Activated CD4-positive, alpha-beta T cell treated with anti-CD3 and anti-CD28 coated beads, Interleukin-2, Interleukin-6, amounts not matched to agents 100 ng/mL and 50 ng/mL, durations not matched to agents 16 hours and 8 hours (primary cell): ENCODE measurements at places on chromosomes 11 and 22.

DNA sequence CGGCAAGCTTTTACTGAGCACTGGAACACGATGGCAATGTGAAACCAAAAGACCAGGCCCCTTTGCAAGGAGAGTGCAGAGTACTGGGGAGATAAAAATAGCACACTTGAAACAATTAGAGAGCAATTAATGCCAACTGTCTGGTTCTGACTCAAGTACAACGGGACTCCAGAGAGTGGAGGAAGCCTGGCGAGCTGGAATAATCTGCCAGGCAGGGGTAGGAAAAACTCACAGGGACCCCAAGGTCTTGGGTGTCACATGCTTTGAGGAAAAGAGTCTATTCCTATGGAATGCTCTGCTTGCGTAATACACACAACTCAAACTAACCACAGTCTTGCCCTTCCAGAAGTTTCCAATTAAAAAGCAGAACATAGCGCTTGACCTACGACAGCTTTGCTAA, 113.0 kb upstream of the CLMP start:
- DNase-seq = no peak

DNA sequence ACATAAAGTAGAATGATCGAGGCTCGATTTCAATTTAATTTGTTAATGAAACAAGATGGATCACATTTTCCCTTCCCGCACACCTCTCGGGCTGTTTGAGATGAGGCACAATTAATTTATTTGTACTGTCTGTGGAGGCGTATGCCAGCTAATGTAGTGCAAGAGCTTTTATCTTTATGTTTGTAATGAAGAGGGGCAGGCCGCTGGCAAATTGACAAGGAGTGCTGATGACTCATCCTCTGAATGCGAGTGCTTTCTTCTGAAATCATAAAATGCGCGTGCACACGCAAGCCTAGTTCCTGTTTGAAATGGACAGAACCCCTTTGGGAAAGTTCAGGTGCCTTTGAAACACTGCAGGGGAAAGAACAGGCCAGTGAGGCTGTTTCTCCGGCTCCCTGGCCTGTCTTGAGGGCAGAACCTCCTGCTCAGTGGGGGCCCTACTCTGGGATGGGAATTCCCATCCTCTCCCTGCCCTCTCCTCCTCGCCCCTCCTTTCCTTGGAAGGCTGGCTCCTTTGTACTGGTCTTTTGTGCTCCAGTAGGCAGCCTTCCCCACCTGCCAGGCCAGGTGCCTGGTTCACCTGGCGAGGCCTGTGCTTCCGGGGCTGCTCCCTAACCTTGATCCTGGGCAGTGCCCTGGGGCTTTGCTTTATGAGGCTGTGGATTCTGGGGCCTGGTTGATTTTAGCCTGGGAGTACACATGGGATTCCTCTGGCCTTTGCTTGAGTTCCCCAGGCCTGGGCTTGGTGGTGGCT, 50.3 kb downstream of the TEAD1 start:
- peak; percentile 14 for DNase-seq

- DNase-seq = no peak
Observed at GRCh38 chr11:10900681-10901415, 43.0 kb upstream of the ZBED5 start.

GRCh38 chr11:12794576-12795230, 120.5 kb downstream of the TEAD1 start:
- DNase-seq = no peak

GRCh38 chr22:44032126-44032730, 8.1 kb downstream of the PARVB start:
- DNase-seq = no peak

DNA sequence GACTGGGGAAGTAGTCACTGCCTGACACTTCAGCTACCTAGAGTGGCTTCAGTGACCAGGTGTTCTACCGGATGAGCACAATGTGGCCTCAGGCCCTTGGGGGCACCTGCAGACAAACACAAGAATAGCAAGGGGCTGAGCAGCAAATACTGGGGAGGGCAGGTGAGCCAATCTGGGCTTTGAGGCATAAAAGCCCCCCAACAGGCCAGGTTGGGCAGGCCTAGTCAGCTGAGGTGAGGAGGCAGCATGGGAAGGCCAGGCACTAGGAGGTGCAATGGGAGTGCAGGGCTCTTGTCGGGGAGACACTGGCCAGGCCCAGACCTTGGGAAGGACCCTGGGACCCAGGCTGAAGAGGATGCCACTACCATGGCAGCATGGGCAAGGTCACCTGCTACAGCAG, 9.0 kb downstream of the UFD1 start:
- no peak for DNase-seq

GRCh38 chr22:41648432-41648831, 27.3 kb downstream of the XRCC6 start:
- no peak for DNase-seq

DNA sequence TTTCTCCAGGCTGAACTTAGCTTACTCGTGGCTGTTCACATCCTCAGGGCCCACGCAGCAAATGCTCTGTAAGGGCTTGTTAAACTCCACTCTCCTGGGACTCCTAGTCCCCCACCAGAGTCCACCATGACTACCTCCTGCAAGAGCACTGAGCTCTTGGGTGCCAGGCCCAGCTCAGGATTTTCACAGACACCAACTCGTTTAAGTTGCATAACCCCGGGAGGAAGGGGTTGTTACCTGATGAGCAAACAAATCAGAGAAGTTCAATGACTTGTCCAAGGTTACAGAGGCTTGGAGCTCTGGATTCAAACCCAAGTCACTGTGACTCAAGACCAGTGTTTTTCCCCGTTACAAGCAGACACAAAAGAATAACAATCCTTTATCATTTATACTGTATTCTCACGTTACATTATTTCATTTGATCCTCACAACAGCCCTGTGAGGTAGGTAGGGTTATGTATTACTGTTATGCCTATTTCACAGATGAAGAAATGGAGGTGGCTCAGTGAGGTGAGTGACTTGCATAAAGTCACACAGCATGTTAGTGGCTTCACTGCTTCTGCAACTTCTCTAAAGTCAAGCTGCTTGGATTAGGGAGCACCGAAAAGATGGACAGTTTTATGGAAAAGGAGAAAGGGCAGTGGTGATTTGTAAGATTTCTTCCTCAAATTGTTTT, 17.4 kb downstream of the KCTD21 start:
- DNase-seq = no peak

DNA sequence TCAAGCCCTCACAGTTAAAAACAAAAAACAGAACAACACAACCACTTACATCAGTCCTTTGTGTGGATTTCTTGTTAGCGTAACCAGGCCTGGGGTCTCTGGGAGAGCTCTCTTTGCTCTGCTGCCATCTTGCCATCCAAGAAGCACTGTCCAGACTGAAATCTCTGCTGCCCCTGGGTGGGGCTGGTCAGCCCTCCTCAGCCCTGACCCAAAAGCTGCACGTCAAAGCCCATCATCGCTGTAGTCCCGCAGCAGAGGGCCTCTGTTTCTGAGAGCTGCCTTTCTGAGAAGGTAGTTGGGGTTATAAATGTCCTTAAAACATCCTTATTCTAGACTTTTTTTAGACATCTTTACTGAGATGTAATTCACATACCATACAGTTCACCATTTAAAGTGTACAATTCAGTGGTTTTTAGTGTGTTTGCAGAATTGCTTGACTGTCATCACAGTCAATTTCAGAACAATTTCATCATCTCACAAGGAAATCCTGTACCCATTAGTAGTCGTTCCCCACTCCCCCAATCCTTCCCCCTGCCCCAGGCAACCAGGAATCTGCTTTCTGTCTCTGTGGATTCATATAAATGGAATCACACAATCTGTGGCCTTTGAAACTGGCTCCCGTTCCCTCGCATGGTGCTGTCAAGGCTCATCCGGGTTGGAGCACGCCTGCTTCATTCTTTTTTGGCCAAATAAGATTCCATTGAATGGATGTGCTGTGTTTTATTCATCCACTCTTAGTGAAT, 94.9 kb downstream of the TBC1D22A start:
- DNase-seq = no peak
